LNCaP clone FGC (cell line): ENCODE measurements at places on chromosomes 5 and 9.

DNA sequence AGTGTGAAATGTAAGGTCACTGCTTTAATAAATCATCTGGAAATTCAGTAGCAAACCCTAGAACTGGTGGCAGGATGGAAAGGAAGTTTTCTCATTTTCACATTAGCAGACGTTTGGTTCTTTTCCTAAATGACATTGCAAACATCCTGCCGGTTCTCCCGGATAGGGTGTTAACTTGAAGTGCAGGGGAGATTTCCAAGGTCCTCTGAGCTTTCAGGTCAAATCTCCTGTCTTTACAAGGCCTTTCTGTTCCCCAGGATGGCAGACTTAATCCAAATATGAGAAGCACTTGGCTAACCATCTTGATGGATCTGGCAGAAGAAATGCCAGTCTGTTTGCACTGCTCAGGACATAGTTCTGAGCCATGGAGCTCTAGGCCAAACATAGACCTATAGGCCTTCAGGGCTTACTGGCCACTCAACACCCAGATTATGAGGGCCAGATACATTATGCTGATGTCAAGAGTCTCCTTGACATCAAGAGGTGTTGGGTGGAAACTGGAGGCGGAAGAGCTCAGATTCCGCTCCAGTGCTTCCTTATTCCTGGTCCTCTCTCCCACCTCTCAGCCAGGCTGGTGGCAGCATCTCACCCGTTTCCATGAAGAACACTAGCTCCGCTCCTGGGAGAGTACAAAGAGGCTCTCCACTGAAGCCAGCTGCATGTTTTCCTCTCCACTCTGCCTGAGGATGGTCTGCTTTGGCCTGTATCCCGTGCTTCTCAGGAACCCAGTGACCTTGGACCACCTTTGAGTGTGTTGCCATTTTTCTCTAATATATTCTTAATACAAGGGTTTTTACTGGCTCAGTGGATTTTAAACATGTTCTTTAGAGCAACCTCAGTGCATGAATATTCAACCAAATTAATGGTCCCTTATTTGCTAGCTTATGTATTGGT lies 61.0 kb downstream of the RALGPS1 start:
- no peak for DNase-seq

- no peak for DNase-seq
Measured at GRCh38 chr9:134403682-134404301, 77.5 kb downstream of the RXRA start.

DNA sequence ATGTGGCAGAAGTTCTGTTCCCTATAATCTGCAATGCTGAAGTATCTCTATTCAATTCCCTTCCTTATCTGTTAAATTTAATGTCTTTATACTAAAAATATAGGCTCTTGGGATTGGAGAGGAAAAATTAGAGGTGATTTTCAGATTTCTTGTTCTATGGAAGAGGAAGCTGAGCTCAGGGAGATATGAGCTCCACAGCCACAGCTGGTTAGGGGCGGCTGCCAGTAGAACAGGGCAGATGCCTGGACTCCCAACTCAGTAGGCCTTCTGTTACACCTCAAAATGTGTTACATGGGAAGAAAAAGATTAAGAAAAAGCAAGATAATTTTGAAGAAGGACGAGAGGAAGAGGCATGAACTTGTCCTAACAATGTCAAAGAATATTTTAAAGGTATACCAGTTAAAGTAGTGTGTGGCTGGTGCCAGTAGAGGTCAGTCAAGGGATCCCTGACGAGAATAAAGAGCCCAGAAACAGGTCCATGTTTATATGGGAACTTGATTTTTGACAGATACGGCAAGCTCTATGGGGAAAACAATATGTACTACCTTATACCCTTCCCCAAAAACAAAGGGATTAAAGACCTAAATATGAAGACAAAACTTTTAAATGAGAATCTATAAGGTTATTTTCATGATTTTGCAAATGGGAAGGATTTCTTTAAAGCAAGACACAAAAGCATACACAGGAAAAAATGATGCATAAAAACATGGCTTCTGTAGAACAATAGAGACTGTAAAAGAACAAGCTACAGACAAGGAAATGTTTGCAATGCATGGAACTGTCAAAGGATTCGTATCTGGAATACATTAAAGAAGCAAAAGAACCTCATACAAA lies 28.7 kb downstream of the DNAJC21 start:
- peak; percentile 8 for DNase-seq

DNA sequence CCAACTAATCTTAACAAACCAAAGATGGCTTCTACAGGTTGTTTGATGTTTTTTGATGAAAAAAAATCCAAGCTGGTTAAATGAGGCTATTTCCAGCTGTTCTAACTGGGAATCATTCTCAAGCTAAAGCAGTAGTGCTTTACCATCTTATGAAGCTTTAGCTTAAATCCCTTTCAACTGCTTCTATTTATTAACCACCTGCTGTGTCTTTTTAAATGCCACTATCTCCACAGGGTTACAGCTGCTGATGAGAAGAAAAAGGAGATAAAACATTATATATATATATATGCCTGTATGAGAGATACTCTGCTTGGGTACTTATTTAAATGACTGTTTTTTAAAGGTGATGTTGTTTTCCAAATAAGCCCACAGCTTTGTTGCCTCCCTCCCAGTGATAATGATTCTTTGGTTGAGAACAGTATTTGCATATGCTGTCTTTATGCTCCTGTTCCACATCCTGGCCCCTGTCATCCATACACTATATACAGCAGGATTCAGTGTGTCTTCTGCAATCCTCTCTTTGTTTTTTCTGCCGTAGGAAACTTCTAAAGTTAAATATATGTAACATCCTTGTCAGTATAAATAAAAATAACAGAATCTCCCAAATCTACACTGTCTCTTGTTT lies 164.0 kb downstream of the PAM start:
- no peak for DNase-seq

- DNase-seq: no peak
Measured at GRCh38 chr5:157236423-157236822, 29.5 kb upstream of the CYFIP2 start.

GRCh38 chr9:75138260-75139040 lies 50.1 kb downstream of the OSTF1 start:
- DNase-seq: no peak

DNA sequence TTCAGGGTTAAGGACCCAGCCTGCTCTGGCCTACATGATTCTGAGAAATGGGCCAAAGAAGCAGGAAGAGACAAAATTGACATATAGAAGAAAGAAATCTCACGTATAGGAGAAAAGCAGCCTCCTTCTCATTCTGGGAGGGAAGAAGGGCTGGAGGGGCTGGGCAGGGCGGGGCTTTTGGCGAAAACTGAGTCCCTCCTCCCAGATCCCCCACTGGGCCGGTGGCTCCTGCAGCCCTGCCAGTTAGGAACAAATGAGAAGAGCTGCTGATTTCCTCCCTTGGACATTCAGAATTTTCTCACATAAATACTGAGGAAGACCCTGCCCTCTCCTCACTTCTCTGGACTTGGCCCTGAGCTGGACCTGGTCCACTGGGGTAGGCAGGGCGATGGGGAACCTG lies at the start of gene WNT8A:
WNT8A (plus strand) TSS at position 332 of the 400 bp plus-strand sequence. CDS start 95 bp downstream, outside the sequence.
- DNase-seq: no peak

DNA sequence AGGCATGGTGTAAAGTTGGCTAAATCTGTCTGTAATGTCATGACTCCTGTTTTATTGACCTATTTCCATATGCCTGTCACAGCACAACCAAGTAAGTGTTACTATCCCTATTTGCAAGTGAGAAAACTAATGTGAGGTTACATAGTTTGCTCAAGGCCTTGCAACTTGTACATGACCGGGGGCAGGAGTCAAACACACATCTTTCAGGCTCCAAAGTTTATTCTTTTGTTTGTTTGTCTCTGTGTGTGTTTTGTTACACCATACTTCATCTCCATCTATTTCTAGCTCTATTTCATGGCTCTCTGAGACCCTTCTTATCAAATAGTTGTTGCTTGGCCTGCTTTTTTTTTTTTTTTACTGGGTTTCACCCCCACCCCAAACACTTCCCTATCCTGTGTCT lies 70.2 kb downstream of the CMYA5 start:
- no peak for DNase-seq

- no peak for DNase-seq
Measured at GRCh38 chr5:133006653-133007052, 19.7 kb downstream of the ZCCHC10 start.

DNA sequence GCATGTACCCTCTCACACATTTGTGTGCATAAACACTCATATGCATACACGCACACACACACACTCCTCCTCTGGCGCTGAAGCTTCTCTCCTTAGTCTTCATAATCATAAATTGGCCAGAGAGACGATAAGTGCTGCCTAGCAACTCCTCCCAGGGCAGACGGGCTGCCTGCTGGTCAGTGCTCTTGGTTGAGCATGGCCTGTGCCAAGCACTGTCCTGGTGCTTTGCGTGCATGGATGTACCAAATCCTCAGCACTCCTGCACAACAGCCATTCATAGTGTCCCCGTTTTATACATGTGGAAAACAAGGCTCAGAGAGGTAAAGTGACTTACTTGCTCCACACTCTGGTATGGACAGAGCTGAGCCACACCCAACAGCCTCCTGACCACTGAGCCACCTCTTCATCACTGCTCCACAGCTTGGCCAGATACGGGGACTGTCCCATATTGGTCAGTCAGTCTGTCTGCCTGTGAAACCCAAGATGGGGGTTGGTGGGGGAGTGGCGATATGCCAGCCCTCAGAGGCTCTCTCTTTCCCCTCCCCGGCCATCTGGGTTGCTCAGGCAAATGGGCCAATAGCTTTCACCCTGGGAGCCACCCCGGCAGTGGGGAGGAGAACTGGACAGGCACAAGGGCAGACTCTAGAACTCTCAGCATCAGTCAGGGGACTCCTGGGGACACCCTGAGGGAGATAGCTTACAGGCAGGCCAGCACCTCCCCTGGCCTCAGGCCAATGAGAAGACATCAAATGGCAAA lies 64.3 kb upstream of the GARNL3 start:
- no peak for DNase-seq

- no peak for DNase-seq
Measured at GRCh38 chr5:142677198-142677597, 8.7 kb downstream of the FGF1 start.

- DNase-seq: no peak
Measured at GRCh38 chr9:78618735-78619134, 321.8 kb downstream of the PSAT1 start.

DNA sequence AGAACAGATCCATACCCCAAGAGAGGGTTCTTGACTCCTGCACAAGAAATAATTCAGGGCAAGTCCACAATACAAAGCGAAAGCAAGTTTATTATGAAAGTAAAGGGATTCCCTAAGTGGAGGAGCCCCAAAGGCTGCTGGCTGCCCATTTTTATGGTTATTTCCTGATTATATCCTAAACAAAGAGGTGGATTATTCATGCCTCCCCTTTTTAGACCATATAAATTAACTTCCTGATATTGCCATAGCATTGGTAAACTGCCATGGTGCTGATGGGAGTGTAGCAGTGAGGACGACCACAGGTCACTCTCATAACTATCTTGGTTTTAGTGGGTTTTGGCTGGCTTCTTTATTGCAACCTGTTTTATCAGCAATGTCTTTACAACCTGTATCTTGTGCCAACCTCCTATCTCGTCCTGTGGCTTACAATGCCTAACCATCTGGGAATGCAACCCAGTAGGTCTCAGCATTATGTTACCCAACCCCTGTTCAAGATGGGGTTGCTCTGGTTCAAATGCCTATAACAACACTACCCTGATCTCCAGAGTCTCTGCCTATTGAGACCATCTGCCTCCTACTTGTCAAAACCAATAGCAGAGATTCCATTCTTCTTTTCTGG lies 154.4 kb upstream of the GRAMD2B start:
- no peak for DNase-seq

- DNase-seq: no peak
Measured at GRCh38 chr5:112333331-112333781, 85.7 kb downstream of the EPB41L4A start.

GRCh38 chr9:94168203-94169000 lies 84.1 kb downstream of the PTPDC1 start:
- DNase-seq: no peak

DNA sequence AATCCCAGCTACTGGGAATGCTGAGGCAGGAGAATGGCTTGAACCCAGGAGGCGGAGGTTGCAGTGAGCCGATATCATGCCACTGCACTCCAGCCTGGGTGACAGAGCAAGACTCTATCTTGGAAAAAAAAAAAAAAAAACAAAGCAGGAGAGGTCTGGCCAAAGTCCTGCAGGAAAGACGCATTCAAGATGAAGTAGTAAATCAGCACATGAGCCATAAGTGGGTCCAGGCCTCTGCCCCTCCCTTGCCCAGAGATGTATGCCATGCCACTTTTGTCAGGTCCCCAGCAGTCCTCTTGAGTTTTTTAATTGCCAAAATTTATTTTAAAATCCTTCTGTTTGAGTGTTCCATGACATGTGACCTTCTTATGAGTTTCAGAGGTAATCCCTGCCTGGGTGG lies 8.5 kb upstream of the PHF19 start:
- DNase-seq: no peak
